AG20443 (cell line): ENCODE measurements at places on chromosomes 13 and 19.

DNA sequence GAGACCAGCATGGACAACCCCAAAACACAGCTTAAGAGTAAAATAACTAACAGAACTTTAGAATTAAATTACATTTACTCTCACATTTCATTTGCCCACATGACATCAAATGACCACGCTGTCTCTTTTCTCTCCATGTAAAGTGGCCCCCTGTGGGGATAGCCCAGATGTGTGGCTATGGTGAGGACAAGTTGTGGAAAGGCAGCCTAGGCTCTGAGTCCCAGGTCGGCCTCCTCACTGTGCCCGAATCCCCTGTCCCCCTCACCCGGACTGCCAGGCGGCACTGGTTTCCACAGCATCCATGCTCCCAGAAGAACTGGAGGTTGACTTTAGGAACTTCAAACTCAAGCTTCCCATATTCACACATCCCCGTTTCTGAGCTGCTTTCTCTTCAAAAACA, 111.8 kb upstream of the UQCRFS1 start:
- no peak for DNase-seq

GRCh38 chr13:68214691-68215415, 984.7 kb upstream of the PCDH9 start:
- DNase-seq, result no peak

DNA sequence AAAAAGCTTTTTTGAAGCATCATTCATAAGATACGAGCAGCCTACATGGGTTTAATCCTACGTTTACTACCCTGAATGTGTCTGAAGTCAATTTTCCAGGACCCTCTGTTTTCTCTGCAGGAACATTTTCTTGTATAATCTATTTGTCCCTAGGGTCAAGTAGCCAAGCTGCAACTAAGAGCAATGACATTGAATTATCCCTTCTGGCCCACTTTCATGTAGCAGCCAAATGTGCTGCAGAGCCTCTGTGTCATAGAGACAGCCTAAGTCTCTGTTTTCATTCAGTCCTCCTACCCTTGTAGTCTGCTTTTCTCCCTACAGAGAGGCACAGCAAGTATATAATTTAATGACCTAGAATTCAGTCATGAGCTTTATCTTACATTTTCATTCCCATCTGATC, 82.1 kb downstream of the ZAR1L start:
- DNase-seq, result no peak

DNA sequence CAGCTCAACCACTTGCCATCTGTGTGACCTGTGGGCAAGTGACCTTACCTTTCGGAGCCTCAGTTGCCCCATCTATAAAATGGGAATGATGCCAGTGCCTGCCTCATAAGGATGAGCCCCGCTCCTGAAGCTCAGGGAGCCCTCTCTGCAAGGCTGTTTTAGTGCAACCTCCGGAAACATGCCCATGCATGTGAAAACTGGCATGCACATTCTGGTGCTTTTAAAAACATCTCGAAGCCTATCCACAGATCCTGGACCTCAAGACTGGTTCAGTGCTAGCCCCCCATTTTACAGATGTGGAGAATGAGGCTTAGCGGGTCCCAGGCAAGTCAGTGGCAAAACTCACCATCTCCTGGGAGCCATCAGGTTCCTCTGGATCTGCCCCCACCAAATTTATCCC, 5.6 kb downstream of the CADM4 start:
- no peak for DNase-seq

DNA sequence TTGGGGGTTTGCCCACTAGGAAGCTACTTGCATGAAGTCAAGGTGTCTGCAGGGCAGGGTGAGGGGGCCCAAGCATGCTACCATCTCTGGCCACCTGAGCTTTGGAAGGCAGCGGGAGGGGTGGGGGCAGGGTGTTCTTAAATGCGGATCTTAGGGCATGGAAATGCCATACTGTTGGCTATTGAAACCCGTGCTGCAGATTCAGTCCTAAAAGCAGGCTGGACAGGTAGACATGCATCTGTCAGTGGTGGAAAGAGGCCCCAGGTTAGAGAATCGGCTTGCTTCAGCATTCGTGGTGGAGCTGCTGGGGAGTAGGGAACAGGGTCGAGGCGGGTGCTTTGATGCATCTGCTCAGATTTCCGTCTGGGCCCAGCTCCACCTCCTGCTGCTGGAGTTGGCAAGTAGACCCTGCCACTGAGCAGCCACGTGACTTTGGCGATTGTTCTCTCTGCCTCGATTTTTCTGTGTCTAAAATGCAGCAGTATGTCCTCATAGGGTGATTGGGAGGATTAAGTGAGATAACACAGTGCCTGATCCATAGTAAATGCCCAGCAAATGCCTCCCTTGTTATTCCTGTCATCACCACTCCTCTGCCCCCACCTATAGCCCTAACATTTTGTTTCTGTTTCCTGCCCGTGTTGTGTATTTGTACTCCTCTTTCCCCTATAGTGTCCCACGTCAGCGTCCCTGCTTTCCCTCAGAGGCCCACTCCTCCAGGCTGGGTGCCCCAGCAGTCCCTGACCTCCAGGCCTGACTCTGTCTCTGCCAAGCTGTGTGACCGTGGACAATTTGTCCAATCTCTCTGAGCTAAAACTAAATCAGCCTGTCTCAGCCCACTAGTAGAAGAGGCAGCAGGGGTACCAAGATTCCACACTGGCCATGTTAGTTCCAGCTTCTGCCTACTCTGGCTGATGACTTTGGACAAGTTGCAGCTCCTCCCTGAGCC, 5.8 kb downstream of the PPP1R37 start:
- peak; percentile 61 for DNase-seq

GRCh38 chr13:24842549-24843274, 78.7 kb downstream of the RNF17 start:
- DNase-seq, result peak; percentile 12

- DNase-seq, result peak; percentile 69
These were observed 8.1 kb upstream of the ZNF784 start for GRCh38 chr19:55632463-55632834.

GRCh38 chr19:29872224-29872731, 60.5 kb downstream of the CCNE1 start:
- peak; percentile 53 for DNase-seq

GRCh38 chr13:20192158-20192835, 441 bp downstream of the GJB2 start:
- DNase-seq, result peak; percentile 29

- DNase-seq, result no peak
These were observed 203.5 kb downstream of the ENOX1 start for GRCh38 chr13:43583321-43583720.

GRCh38 chr19:41249707-41250423, 14.3 kb upstream of the HNRNPUL1 start:
- no peak for DNase-seq

DNA sequence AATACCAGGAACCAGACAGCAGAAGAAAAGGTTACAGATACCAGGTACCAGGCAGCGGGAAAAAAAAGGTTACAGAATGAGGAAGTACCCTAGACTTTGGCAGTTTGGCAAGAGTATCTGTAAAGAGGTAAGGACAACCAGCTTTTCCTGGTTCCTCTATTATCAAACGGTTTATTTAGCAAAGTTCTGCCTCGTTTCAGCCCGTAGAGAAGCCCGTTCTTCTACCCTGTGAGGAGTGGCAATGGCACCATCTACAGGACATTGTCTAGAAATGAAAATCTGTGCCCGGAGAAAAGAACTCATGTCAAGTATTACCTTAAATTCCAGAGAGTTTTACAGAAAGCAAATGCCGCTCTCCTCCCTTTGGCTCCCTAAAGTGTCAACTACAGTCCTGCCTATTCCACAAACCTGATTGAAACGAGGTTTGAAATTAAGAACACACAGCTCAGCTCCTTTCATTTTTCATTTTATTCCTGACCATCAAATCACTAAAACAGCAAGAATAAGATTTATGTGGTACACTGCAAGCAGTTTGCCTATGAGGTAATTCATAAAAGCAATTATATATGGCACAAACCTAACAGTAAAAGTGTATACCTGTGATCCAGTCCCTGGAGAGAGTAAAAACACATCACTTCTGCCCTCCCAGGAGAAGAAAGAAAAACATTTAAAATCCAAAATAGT, 226.3 kb downstream of the SLC7A1 start:
- DNase-seq, result peak; percentile 53

DNA sequence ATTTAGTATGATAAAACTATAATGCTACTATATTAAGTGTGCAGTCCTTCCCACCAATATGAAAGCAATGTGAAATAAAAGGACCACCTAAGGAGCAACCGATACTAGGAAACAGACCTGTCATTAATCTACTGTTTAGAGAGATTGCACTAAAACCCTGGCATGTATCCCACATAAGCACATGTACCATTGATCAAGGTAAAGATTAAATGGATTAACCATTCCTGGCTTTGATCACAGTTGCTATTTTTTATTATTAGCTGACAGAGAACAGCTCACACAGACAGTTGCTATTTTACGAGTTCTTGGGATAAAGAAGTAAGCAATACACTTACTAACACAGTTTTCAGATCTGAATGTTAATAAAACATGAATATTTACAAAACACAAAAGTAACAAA, 57.7 kb upstream of the ZDHHC20 start:
- DNase-seq, result no peak

- no peak for DNase-seq
These were observed 210.8 kb downstream of the DCT start for GRCh38 chr13:94268661-94269060.
